C1 segment of cervical spinal cord (tissue), 14 donors: ENCODE measurements at places on chromosomes 12 and 14.

GRCh38 chr12:132168311-132169031 is 24.2 kb downstream of the NOC4L start:
- no peak for DNase-seq

DNA sequence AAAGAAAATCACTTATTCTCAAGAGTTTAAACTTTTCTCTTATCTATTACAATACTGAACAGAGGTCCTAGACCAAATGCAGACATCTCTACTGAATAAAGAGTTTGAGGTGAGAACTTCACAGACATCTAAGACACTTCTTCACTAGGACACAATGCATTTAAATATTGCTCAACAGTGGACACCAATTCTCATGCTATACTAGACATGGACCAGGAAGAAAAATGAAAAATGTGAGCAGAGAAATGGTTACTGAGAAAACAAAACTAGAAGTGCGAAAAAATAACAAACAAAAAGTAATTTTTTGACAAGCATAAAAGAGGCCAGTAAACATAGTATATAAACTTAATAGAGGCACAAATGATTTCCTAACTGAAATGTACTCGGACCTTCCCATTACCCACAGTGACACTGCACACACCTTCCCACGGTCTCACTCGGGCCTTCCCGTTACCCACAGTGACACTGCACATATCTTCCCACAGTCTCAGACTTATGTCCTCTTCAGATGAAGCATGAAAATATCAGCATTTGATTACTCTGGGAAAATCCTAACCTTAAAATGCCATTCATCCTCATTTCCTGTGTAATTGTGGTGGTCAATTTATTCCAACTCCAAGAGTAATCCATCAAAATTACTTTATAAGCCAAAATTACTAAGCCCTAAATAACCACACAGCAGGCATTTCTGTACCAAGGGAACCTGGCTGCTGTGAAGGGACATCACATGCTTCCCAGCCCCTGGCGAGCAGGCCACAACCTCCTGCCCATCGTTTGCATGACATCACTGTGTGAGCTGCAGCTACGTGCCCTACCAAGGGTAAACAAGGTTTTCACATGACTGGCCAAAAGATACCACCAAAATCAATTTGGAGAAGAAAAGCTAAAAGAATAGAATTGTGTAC is 6.4 kb downstream of the SLC15A4 start:
- peak; percentile 41 for DNase-seq

GRCh38 chr14:96965885-96966595 is 168.9 kb downstream of the VRK1 start:
- DNase-seq: no peak

- no peak for DNase-seq
Measured at GRCh38 chr12:73951956-73952703, 585.5 kb upstream of the ATXN7L3B start.

DNA sequence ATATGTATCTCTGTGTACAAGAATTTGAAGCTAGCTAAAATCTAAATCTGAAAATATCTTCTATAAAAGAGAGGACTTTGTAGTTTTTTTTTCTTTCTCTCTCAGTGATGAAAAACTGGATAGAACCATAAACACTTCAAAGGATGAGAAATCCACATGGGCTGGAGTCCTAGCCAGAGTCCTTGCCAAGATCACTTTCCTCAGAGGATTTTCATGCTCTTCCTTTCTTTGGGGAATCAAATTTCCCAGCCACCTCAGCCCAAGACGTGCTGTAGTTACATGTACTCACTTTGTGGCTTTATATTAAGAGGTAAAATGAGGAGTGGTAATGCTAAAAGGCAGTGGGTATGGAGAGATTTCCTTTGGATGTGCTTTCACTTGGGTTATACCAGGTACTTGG is 110.3 kb downstream of the SLC38A1 start:
- no peak for DNase-seq

DNA sequence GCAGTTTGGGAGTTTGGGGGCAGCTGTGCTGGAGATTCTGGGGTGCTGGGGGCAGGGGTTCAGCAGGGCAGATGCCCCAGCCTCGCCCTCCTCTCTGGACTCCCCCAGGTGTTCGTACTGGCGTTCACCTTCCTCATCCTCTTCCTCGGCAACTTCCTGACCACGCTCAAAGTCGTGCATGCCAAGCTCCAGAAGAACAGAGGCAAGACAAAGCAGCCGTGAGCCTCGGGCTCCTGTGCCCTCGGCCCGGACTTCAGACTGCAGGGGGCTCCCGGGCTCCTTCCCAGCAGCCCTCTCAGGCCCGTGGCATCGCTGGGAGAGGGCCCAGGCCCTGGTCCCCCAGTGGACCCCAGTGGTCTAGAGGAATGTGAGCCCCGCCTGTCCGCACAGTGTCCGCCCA is 18.0 kb downstream of the RHOF start:
- no peak for DNase-seq

- no peak for DNase-seq
Measured at GRCh38 chr14:74912801-74913200, 10.3 kb downstream of the RPS6KL1 start.

- peak; percentile 20 for DNase-seq
Measured at GRCh38 chr12:130070126-130070611, 92.1 kb upstream of the FZD10 start.

GRCh38 chr14:61110316-61111082 is 129.5 kb downstream of the SLC38A6 start:
- no peak for DNase-seq

- no peak for DNase-seq
Measured at GRCh38 chr12:47863985-47864384, 40.8 kb downstream of the VDR start.

DNA sequence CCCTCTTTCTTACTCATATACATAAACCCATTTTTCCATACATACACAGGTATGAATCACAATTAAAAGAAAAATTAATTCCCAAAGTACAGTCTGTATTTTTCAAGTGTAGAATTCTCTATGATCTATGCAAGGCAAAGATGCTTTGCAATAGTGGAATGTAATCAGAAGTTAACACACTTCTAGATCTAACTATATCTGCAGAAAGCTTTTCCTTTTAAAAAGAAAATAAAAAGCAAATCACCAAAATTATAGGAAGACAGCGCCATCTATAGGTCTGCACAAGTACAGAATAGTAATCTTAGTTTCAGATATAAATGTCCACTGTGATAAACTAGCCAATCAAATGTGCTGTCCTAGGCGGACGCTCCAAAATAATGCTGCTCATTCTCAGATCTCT is 22.0 kb downstream of the SLC25A21 start:
- no peak for DNase-seq

GRCh38 chr12:124961055-124961454 is 27.9 kb downstream of the DHX37 start:
- DNase-seq: no peak

GRCh38 chr12:56955631-56956256 is 1.7 kb downstream of the RDH16 start:
- no peak for DNase-seq

GRCh38 chr12:27462151-27462694 is 15.7 kb downstream of the SMCO2 start:
- DNase-seq: no peak
